ENCODE measurements at places on chromosomes 6 and 20.

GRCh38 chr6:160070427-160070826 is 51.2 kb upstream of the SLC22A1 start:
- DNase-seq: no peak

DNA sequence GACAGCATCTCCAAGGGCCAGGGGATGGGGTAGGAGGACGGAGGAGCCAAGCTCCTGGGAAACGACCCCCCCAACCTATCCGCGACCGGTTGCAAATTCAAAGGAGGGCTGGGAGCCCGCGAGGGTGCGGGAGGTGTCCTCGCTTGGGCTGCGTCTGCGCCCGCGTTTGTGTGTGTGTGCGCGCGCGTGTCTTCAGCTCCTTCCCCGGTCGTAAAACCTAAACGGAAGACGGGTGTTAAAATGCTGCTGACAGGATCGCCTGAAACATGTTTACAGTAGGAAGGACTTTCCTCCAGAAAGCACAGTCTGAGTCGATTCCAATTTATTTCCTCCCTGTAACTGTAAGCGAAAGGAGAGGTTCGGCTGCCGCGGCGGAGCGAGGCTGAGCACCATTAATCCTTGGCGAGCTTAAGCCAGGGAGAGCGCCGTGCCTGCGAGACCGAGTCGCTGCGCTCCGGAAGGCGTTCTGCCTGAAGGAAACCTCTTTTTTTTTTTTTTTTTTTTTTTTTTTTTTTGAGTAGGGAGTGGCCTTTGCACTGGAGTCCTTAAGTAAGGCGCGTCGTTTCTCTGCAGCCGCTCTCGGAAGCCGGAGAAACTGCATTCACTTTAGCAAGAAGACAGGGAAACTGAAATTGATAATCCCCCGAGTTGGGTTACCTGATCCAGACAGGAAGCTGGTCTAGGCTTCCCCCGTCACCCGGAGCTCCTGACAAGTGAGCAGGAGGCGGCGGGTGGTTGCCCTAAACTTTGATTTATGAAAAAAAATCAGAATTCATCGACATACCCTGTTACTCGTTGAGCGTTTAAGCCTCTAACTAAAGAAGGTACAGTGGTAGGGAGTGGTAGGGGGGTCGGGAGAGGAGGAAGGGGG is 4.8 kb upstream of the SOX4 start:
- DNase-seq: peak; percentile 63

- peak; percentile 55 for DNase-seq
These were observed 22.4 kb upstream of the IFNGR1 start for GRCh38 chr6:137241481-137242038.

DNA sequence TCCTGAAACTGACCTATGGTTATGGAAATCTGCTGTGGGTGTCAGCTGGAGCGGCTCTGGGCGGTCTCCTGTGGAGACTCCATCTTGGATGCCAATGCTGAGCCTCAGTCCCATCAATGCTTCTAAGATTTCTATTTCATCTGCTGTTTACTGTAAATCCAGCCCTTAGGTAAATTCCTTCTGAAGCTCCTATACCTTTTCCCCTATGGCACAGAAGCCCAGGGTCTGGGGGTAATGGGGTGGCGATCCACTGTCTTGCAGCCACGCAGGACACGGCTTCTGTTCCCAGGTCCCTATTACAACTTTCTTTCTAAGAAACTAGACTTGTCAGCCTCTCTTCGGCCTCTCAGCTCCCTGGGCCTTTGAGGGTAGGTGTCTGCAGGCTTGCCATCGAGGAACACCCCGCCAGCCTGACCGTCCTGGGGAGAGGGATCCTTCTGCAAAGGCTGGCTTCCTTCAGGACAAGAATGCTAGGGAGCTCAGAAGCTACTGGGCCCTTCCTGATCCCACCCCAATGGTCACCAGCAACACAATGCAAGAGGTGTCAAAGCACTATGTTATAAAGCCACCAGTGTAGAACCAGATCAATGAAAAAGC is 6.4 kb downstream of the CST3 start:
- DNase-seq: no peak

GRCh38 chr6:131894493-131895424 is 56.4 kb downstream of the CCN2 start:
- no peak for DNase-seq

GRCh38 chr6:150800674-150801314 is 64.7 kb upstream of the MTHFD1L start:
- no peak for DNase-seq

DNA sequence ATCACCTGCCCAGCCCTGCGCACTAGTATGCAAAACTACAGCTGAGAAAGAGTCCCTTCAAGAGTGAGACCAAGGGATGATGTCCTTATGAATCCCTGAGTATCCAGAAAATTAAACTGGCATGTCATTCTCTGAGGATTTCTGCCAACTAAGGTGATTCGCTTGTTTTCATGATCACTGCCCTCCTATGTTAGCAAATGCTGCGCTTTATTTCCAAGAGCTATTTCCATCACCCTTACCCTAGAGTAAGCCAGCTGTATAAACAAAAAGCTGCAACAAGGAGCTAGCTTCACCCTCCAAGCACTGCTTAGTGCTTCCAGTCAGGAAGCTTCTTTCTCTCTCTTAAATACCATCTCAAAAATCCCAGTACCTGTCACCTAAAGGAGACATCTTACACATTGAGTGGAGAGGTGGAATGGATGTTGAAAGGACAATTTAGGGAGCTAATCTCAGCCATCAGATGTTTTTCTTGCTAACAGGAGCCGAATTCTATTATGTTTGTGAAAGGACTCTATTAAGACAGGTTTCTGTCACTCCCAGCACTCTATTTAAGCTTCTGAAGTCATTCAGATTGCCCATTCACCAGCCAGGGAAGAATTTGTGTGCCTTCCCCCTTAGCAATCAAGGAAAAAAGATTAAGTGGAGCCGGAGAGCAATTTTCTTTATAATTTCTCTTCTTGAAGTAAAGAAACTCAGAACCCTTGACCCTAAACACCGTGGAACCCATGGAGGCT is 322.2 kb downstream of the NRN1 start:
- DNase-seq: no peak

DNA sequence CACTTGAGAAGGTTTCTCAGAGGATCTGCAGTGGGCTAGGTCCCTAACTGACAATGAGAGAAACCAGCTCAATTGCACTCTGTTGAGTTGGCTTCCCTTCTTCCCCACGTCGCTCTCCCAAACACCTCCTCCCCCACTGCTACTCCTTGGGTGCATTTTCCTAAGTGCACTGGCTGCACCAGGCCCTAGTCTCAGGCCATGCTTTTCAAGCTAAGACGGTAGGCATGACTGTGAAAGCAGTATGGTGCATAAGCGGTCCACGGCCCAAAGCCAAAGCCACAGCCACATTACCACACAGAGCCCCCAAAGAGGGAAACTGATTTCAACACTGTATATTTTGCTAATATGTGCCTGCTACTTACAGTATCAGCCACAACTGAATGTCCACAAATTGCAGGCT is 62.1 kb upstream of the RBM24 start:
- DNase-seq: no peak

DNA sequence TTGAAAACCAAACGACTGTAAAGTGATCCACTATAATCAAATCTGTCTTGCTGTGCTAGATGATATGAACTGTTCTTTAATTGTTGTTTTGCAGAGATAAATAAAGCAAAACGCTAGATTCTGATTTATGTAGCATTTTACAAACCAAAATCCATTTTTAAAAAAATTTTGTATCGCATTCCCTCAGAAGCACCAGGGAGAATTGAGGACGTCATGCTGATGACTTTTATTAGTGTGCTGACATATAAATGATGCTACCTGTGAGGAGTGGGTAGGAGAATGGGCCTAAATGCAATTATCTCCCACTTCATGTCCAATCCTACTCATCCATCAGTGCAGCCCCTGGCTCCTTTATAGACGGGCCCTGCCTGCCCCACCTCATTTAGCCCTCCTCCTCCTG is 282.4 kb downstream of the PACRG start:
- no peak for DNase-seq

DNA sequence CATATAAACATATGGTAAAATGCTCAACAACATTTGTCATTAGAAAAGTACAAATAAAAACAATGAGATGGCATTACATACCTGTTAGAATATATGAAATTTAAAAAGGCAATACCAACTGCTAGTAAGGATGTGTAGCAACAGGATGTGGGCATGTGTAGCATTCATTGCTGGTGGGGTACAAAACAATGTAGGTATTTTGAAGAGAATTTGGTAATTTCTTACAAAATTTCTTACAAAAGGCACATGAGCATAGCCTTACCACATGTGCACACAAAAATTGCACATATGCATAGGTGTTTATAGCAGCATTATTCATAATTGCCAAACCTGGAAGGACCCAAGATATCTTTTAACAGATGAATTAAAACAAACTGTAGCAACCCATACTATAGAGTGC is 1355.1 kb upstream of the CITED2 start:
- no peak for DNase-seq

- DNase-seq: no peak
These were observed 90.1 kb upstream of the FERMT1 start for GRCh38 chr20:6212903-6213302.

GRCh38 chr6:14310960-14311359 is 193.4 kb downstream of the CD83 start:
- no peak for DNase-seq

DNA sequence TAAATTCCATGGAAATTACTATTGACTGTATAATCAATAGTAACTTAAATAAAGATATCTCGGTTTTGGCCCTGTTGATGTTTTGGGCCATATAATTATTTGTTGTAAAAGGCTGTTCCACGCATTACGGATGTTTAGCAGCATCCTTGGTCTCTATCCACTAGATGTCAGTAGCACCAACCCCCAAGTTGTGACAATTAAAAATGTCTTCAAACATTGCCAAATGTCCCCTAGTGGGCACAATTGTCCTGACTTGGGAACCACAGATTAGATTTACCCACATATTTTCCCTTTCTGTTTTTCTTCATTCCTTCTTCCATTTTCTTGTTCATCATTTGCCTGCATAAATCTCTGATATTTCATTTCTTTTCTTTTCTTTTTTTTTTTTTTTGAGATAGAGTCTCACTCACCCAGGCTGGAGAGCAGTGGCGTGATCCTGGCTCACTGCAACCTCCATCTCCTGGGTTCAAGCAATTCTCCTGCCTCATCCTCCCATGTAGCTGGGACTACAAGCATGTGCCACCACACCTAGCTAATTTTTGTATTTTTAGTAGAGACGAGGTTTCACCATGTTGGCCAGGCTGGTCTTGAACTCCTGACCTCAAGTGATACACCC is 13.6 kb upstream of the WFDC8 start:
- DNase-seq: no peak

DNA sequence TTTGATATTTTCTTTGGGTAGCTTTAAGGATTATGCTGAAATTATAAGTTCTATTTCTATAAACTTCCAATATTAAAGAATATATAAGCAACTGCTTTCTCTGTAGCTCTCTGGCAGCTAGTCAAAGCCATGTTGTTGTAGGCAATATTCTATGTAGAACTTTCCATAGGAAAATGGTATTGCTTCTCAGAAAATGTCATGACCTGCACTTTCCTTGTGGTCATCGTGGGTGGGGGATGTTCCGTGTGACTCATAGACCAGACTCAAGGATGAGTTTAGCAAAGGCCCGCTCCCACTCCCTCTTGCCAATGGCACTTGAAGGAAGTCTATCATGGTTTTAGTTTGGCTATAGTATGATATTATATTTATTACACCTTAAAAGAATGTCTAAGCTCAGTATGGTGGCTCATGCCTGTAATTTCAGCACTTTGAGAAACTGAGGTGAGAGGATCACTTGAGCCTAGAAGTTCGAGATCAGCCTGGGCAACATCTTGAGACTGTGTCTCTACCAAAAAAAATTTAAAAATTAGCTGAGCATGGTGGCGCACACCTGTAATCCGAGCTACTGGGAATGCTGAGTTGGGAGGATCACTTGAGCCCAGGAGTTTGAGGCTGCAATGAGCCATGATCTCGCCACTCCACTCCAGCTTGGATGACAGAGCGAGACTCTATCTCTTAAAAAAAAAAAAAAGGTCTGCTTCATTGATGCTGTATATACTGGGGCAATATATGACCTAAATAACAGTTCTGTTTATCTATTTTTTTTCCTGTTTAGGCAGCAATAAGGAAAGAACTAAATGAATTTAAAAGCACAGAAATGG is 36.6 kb upstream of the LTV1 start:
- no peak for DNase-seq

Data from BJ (cell line).